ENCODE measurements at places on chromosomes 3 and 15.
A peak's percentile ranks its signal among the peaks of the same experiment; 100 is the strongest.

GRCh38 chr3:196334982-196335381, 3.2 kb downstream of the TM4SF19 start:
- DNase-seq: no peak

- peak; percentile 35 for DNase-seq
These were observed 206.6 kb downstream of the GBE1 start for GRCh38 chr3:81554801-81555200.

DNA sequence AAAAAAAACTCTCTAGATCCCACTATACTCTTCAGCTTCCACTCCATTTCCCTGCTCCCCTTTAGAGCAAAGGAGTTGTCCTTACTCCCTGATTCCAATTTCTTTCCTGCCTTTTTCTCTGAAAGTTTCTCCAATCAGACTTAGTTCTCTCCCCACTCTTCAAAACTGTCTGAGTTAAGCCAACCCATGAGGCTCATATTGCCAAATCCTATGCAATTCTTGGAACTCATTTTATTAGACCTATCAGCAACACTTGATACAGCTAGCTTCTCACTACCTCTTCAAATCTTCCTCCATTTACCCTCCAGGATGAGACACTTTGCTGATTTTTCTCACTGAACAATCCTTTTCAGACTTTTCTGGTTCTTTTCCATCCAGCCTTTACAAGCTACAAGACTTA, 233.1 kb downstream of the THRB start:
- DNase-seq: no peak

- DNase-seq: no peak
These were observed 163.0 kb upstream of the MLF1 start for GRCh38 chr3:158407844-158408517.

- DNase-seq: peak; percentile 79
These were observed at the start of gene SEMA4B for GRCh38 chr15:90201130-90201943. SEMA4B (plus strand) TSS chr15:90201330; CDS start chr15:90201579, 249 bp downstream.

GRCh38 chr3:52249683-52250082, 4.1 kb downstream of the PPM1M start:
- DNase-seq: no peak

GRCh38 chr15:48631176-48631770, 14.2 kb downstream of the FBN1 start:
- peak; percentile 63 for DNase-seq

GRCh38 chr15:42691308-42691707, 45.6 kb downstream of the CDAN1 start:
- DNase-seq: no peak

- DNase-seq: no peak
These were observed 36.1 kb downstream of the KLHL25 start for GRCh38 chr15:85758655-85758978.

DNA sequence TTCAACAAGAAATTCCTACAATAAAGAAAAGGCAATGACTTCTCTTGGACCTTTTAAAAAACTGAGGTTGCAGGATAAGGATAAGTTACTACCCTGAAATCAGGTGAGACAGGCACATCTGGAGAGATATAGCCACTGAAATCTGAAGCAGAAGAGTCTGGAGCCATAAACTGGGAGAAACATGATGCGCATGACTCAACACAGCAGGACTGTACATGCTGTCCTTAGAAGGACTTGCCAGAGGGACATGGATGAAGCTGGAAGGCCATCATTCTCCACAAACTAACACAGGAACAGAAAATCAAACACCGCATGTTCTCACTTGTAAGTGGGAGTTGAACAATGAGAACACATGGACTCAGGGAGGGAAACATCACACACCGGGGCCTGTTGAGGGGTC, 1020.2 kb downstream of the AGBL1 start:
- DNase-seq: no peak

DNA sequence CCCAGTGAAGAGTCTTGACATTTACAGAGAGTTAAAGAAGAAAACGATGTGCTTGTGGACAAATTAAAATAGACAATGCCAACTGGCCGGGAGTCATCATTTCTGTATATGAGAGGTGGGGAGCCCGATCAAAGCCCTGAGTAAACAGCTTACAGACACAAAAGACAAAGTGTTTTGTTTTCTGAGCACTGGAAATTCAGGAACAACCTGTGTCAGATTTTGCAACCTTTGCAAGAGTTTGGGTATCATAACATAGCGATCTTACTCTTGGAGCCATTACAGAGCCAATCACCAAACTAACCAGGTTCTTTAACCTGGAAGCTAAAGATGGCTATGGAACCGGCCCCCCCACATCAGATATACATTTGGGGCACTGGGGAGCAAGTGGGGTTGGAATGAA, 101.9 kb upstream of the LRIG1 start:
- DNase-seq: no peak

DNA sequence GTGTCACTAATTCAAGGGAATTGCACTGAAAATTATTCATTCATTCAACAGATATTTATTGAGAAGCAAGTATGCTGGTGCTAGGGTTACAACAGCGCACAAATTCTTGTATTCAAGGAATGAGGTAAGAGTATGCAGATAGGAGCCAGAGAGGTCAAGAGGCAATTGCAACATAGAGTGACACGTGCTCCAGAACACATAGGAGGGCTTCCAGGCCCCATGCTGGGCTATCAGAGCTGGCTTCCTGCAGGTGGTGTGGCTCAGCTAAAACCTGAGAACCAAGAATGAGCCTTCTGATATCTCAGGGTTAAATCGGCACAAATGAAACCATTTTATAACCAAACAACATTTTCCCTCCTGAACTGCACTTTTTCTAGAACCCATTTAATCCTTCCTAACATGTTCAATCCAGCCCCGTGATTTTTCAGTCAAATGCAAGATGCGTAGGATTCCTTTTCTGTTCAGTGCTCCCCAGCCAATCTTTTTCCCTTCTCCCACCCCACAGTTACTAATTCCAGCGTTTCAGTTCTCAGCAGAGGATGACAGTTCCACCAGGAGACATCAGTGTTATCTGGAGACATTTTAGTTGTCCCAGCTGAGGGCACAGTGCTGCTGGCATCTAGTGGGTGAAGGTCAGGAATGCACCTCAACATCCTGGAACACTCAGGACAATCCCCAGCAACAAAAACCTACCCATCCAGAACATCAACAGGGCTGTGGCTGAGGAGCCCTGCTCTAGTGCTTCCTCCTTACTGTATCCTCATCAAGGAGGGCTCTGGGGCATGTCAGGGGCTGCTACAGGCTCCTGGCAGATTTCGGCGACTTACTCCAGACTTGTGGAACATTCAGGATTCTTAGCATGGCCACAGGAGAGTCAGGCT, 13.1 kb downstream of the CCR5AS start:
- no peak for DNase-seq

DNA sequence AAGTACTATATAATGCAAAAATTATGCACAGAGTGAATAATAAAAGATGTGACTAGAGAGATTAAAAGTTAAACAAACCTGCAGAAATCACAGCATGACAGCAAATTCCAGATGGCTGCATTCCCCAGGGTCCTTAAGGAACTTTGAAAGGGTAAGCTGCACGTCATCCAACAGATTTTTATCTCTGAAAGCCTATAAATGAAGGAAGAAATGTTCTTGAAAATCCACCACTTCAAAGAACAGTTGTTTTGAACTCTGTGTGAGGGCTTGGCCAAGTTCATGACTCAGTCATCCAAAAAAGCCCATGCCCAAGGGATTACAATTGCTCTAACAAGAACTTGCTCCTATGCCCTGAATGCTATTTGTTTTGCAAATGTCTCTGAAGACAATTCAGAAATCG, 603.6 kb downstream of the PLOD2 start:
- no peak for DNase-seq

DNA sequence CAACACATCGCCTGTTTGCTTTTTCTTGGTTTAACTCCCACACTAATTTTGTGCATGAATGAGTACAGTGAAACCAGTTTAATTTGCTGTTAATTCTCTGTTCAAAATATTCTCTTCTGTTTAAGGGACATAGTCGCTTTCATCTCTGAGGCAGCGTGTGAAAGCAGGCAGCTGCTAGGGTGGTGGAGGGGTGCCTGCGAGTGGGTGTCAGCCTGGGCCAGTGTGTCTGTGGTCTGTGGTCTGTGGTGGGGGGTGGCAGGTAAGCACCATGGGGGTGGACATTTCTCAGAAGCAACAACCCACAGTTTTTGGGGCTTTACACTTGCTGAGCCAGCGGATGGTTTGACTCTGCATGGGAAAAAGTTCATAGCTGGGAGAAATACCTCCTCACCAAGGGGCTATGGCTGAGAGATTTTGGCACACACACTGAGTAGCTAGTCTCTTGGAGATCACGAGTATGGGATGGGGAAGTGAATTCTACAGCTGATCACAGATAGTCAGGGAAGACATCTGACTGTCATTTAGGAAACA, 109.2 kb downstream of the EPHB1 start:
- DNase-seq: no peak

Data from left cardiac atrium (tissue), 4 donors.